ENCODE measurements at places on chromosomes 5 and 9. TPM values are rescaled to one million over a fixed set of nuclear protein-coding genes. Genes with fewer than 3 reads are reported as not detected.

SMIM33 gene
- total RNA-seq: not detected

FABP6 gene
- 1.6 TPM for total RNA-seq

FYB1 gene
- 4.9 TPM for total RNA-seq

AGXT2 gene
- total RNA-seq: not detected

C9orf153 gene
- total RNA-seq: 0.38 TPM

ZNF300 gene
- total RNA-seq: 1.1 TPM

FBN2 gene
- 34.1 TPM for total RNA-seq

PCDHA9 gene
- not detected for total RNA-seq

COL27A1 gene
- total RNA-seq: 6.4 TPM

LMX1B gene
- 1.3 TPM for total RNA-seq

SPATA31C1 gene
- total RNA-seq: not detected

HRH2 gene
- 47.7 TPM for total RNA-seq

RAD50 gene
- total RNA-seq: 33.4 TPM

SPATA31A3 gene
- not detected for total RNA-seq

GPR150 gene
- 0.14 TPM for total RNA-seq

F2RL1 gene
- 2.0 TPM for total RNA-seq

PDE6A gene
- 0.22 TPM for total RNA-seq

FGF10 gene
- 0.47 TPM for total RNA-seq

LECT2 gene
- total RNA-seq: not detected

SLC6A7 gene
- total RNA-seq: not detected

WWC1 gene
- 2.2 TPM for total RNA-seq

GPR151 gene
- total RNA-seq: not detected

PTPRD gene
- total RNA-seq: 15.6 TPM

KIAA0825 gene
- total RNA-seq: 2.2 TPM

PAX5 gene
- total RNA-seq: not detected

PCDHGB4 gene
- total RNA-seq: 4.2 TPM

SAP30L gene
- 31.3 TPM for total RNA-seq

DOCK2 gene
- total RNA-seq: 4.2 TPM

GADD45G gene
- 44.5 TPM for total RNA-seq

HAUS6 gene
- total RNA-seq: 5.6 TPM

BRIX1 gene
- total RNA-seq: 10.5 TPM

PCDHGB3 gene
- total RNA-seq: 6.3 TPM
